ENCODE measurements at places on chromosomes 5 and 9.

- no peak for DNase-seq
These were observed 343.7 kb upstream of the KLF4 start for GRCh38 chr9:107833295-107833694.

DNA sequence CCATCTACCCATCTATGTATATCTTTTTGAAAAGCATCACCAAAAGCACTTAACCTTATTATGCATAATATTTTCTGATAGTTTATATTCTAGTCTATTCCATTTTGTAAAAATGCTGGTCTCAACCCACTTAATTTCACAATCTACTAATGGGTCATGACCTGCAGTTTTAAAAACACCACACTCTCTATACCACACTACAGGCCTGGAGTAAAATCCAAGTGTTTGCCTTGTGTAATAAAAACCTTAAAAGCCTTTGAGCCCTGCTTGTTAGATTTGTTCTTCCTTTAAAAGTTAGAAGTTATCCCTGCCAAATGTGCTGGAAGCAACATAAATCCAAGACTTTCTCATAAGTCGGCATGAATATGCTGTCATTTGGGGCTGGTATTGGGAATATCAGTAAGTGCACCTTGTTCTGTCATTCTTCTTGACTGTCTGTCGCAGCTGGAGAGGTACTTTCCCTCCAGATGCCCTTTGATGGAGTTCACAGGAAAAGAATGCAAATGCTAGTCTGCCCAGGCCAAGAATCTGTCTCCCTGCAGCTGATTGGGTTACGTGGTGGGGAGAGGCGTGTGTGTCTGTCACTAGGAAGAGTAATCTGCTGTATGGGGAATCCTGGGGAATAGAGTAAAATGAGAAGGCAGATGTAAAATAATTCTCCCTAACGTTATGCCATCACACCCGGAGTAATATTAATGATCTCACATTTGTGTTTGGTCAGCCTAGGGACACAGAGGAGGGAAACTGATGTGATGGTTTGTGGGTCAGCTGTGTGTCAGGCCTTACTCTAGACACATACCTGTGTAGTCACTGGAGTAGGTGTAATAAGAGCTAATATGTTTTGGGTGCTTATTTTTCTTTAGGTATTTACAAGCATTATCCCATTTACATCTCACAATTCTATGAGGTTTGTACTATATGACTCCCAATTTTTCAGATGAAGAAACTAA lies 79.4 kb downstream of the ZNF366 start:
- DNase-seq, result no peak

DNA sequence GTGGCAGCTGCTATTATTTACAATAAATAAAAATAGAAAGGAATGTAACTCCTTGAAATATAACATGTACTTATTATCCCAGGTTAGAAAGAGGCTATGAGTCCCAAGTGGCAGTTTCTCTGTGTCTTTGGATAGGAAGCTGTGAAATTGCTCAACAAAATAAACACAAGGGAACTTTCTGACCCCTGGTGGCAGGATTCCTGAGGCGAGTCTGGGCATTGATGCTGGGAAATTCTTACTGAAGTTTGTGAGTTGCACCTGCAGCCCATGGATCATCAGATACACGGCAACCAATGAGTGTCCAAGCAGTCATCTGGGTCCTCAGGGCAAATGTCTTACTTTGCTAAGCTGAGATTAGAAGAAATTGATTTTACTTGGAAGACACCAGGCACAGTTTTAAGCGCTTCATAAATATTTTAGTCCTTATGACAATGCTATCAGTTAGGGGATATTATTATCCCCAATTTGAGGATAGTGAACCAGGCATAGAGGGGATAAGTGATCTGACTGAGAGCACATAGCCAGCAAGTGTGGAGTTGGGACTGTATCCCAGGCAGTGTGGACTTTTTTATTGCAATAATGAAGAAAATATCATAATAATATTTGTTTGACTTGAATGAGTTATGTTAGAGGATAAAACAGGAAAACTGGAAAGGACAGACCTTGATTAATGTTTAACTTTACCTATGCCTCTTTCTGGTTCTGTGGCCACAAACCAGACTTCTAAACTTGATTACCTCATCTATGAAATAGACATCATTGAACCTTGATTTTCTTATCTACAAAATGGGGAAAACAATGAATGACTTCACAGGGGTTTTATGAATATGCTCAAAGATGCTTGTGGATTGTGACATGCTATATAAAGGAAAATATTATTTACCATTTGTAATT lies 265.5 kb upstream of the ADAMTSL1 start:
- no peak for DNase-seq

- DNase-seq, result no peak
These were observed 190.1 kb upstream of the ZNF608 start for GRCh38 chr5:124936626-124936933.

GRCh38 chr9:105006514-105006913 lies 78.6 kb upstream of the ABCA1 start:
- no peak for DNase-seq

GRCh38 chr5:81519217-81519905 lies 125.4 kb upstream of the ACOT12 start:
- DNase-seq, result no peak

DNA sequence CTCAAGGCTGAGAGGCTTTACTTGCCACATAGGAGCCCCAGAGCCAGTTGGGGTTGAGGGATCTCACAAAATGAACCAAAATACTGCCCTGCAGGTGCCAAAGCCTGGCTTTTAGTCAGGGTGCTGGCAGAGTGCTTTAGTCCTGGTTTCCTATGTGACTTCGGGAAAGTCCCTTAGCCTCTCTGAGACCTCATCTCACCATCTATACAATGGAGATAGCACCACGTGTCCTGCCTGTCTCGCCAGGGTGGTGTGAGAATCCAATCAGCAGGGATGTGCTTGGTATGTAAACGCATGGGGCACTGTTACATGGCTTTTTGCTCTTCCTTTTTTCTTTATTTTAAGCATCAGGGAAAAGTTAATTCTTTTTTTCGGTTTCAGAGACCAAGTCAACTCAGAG lies 68.3 kb downstream of the SHB start:
- DNase-seq, result no peak

- no peak for DNase-seq
These were observed 135.2 kb upstream of the NFIL3 start for GRCh38 chr9:91558879-91559278.

DNA sequence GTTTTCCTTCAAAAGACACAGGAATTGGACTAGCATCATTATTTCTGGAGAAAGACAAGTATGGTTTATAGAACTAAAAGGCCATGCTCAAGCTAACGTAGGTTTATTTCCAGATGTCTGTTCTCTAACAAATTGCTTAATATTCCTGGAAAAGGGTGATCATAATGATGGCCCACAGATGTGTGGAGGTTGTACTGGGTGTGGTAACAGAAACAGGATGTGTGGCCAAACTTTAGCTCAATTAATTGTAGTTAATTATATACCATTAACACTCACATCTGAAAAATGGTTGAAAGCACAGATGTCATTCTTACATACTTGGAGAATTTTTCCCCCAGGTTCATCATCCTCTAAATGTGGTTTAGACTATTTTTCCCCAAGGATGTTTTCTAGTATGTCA lies 292.7 kb upstream of the RASA1 start:
- no peak for DNase-seq

- DNase-seq, result no peak
These were observed 1.1 kb downstream of the SLIT3 start for GRCh38 chr5:169299663-169300467.

GRCh38 chr5:161094411-161094810 lies 242.4 kb upstream of the ATP10B start:
- DNase-seq, result no peak

GRCh38 chr5:102818934-102819333 lies 63.8 kb downstream of the PAM start:
- DNase-seq, result no peak

GRCh38 chr5:31952067-31952466 lies 222.1 kb downstream of the GOLPH3 start:
- no peak for DNase-seq

GRCh38 chr5:138503487-138504270 lies 38.4 kb downstream of the EGR1 start:
- no peak for DNase-seq

- no peak for DNase-seq
These were observed 1117.2 kb upstream of the DMAC1 start for GRCh38 chr9:8916771-8917170.

DNA sequence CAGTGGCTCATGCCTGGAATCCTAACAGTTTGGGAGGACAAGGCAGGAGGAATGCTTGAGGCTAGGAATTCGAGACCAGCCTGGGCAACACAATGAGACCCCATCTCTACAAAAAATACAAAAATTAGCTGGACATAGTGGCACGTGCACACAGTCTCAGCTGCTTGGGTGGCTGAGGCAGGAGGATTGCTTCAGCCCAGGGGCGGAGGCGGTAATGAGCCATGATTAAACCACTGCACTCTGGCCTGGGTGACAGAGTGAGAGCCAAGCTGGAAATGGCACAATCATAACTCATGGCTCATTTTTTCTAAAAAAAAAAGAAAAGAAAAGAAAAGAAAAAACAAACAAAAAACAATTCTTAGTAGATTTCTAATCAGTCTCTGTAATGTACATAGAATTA lies 446.2 kb downstream of the ELAVL2 start:
- no peak for DNase-seq

- DNase-seq, result no peak
These were observed 281.1 kb downstream of the MRPS30 start for GRCh38 chr5:45089870-45090269.

- no peak for DNase-seq
These were observed 6.8 kb upstream of the ZNF79 start for GRCh38 chr9:127417131-127418036.

- DNase-seq, result no peak
These were observed 20.5 kb downstream of the RGMB start for GRCh38 chr5:98794001-98794400.

DNA sequence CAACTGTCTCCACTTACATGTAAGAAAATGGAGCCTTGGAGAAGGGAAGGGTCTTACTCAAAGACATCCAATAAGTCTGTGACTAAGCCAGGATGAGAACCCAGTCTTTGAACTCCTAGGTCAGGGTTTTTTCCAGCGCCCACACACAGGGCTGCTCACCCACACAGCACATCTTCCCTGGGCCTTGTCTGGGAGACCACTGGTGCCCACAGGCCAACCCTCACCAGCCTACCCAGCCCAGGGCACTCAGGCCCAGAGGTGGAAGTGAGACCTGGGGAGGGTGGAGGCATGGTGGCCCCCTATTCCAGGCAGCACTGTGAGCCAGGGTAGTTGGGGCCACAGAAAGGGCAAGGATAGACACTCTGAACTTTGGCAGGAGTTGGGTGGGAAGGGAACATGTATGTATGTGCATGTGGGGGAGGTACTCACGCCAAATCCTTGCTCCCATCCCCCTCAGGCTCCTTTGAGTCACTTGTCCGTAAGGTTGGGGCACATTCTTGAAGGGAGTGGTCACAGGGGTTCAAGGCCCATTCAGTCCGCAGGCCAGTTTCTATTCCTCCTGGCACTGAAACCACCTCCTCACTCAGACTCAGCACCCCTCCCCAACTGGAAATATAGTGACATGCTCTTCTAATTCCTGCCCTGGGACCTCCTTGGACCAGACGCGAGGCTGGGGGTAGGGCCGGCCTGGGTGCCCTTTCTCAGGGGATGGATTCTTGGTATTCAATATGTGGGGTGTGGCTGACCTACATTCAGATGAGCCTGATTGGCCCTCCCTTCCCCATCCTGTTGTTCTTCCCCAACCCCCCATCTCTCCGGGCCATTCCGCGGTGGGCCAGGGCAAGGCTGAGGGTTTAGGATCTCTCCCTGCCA lies 2.9 kb upstream of the SLC4A9 start:
- no peak for DNase-seq

DNA sequence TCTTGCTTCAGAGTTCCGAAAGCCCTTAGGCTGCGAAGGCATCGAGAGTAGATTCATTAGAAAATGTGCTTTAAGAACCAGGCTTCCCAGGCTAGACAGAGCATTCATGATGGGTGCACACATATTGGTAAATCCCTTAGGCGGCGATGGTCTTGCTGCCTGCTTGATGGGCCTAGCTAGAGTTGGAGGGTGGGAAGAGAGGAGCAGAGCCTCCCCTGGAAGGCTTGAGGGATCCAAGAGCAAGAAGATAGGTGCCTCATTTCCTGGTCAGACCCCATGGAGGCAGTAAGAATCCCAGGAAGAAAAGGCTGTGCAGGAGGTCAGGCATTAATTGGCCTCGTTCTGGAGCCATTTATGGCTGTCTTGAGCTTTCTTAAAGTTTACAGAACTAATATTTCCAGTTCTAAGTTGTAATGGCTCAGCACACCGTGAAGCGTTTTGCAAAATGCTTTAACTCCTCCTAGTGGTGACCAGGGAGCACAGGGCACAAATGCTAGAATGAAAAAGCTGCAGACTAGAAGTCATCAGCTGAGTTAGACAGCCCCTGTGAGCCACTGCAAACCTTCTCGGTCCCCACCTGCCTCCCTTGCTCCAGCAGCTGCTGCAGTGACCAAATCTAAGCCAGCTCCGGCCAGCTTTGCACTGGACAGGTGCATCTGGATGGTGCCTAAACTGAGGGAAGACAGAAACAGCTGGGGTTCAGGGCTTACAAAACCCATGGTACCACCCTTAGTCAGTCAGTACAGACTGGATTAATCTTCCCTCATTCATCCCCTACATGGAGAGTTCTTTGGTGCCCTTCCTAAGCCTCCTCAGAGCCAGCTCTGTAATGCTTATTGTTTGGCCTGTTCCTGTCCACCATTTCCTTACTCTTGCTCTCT lies 14.7 kb downstream of the SLC45A2 start:
- DNase-seq, result no peak

DNA sequence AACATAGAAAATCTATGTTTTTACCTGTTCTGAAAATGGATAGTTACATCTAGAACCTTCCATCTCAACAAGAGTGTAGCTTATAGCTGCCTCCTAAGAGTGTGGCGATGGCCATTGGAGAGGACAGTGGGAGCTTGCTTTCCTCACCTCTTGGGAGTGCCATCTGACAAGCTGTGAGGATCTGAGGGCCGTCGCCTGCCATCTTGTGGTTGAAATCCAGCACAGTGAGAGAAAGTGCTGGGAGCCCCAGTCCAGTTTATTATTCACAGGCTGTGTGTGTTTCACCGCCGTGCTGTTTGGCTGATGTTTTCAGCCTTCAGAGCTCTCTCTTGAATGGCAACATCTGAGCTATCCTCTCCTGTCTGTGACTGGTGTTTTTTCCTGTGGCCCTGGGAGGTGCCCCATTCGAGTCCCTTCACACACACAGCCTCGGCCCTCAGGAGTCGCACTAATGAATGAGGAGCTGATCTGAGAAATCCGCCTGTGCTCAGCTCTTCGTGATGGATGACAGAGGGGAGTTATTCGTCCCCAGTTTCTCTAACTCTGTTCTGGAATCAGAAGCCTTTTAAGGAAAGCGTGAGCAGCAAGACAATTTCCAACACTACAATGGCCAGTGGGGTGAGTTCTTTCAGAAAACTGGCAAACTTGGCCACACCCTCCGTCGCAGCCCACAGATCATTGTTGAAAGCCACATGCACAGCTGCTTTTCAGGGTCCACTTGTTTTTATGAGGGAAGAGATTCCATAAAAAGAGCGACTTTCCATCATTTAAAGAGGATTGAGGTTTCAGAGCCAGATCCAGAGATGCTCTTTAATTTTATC lies 170.3 kb downstream of the PDZD2 start:
- no peak for DNase-seq

- no peak for DNase-seq
These were observed 17.6 kb downstream of the NACC2 start for GRCh38 chr9:136077491-136077890.

- no peak for DNase-seq
These were observed 296.2 kb downstream of the SPATA31D1 start for GRCh38 chr9:82284758-82285157.

GRCh38 chr5:65213921-65214525 lies 267.7 kb downstream of the ADAMTS6 start:
- no peak for DNase-seq

- DNase-seq, result no peak
These were observed 937 bp upstream of the HMGCR start for GRCh38 chr5:75335952-75336614.

All from stimulated activated CD4-positive, alpha-beta T cell treated with anti-CD3 and anti-CD28 coated beads, Interleukin-4, amount 100 ng/mL, for 48 hours (primary cell).